ENCODE measurements at places on chromosomes 16 and 17.

DNA sequence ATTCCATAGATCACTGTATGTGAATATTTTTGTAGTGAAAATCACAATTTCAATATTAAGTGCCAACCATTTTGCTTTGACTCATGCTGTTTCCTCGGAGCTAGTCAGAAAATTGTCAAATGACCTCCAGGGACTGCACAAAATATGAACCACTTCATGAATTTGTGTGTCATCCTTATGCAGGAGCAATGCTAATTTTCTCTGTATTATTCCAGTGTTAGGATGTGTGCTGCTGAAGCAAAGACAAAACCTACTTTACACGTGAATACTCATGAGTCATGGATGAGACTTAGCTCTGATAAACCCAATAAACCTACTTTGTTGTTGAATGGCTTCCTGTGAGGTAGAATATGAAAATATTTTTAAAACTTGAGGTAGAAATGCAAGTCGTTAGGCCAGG, 65.2 kb downstream of the SHCBP1 start:
- DNase-seq = no peak

- no peak for DNase-seq
These were observed 319.5 kb upstream of the SOX9 start for GRCh38 chr17:71801301-71801700.

GRCh38 chr16:87331241-87331801, 14.1 kb upstream of the C16orf95 start:
- no peak for DNase-seq

- DNase-seq = no peak
These were observed 60.8 kb upstream of the FOXF1 start for GRCh38 chr16:86449446-86450095.

DNA sequence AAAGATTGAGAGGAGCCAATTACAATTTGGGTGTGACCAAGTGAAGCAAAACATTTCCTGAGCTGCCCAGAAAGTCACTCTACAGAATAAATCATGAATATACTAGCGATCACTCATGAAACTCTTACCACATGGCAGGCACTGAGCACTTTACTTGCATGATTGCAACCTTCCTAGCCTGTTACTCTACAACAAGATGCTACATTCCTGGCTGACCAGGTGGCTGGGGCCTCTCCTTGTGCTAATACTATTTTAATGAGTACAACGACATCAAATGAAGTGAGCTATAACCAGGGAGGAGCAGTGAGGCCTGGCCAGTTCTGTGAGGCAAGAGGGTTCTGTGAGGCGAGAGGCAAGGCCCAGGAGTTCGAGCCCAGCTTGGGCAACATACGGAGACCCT, 75.2 kb downstream of the CPPED1 start:
- DNase-seq = no peak

DNA sequence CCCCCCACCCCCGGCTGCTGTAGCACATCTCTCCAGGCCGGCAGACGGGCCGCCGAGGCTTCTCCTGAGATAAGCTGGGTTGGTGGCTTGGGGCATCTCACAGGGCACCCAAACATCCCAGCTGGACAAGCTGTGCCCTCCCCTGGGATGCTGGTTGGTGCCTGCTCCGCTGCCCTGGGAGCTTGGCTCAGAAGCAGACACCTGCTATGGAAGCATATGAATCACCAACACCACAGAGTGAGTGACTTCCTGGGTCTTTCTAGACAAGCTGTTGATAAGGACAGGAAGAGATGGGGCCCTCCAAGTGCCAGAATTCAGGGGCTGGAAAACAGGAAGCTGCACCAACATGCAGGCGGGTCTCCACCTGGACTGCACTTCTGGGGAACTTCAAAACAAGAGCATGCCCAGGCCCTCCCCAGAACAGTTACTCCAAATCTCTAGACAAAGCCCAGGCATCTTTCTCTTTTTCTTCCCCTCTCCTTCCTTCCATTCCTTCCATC, 13.7 kb downstream of the C16orf95 start:
- no peak for DNase-seq

GRCh38 chr17:52030052-52030451, 128.5 kb downstream of the CA10 start:
- DNase-seq = no peak

GRCh38 chr17:56887552-56888467, 26.0 kb downstream of the TRIM25 start:
- DNase-seq = no peak

GRCh38 chr16:4696905-4697847, 3.8 kb downstream of the NUDT16L1 start:
- DNase-seq = no peak

DNA sequence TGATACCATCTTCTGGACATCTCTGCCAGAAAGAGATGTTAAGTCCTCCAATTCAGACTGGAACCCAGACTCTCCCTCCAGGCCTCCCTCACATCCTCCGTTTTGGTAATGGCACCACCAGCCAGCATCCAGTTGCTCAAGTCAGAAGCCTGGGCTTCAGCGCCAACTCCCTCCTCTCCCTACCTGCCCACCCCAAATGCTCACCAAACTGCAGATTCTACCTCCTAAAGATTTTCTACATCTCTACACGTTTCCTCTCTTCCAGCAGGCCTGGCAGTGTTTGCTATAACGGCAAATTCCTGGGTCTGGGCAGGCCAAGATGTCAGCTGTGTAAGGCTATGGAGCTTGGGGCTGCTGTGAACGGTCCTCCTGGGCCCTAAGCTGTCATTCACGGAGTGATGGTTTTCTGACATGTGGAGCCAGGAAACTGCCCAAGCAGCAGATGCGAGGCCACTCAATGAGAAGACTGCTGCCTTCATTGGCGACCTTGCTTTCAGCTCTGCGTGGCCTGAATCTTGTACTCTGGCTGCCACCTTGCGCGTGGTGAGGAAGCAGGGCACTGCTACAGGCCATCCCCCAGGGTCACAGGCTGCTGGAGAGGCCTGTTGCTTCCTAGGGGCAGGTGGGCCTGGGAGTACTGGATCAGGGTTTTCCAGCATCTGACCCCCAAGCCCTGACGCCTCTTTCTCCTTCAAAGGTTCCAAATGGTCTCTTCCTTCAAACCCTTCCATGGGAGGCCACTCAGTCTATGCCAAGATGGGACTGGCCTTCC, 37.7 kb downstream of the TBX4 start:
- DNase-seq = no peak

DNA sequence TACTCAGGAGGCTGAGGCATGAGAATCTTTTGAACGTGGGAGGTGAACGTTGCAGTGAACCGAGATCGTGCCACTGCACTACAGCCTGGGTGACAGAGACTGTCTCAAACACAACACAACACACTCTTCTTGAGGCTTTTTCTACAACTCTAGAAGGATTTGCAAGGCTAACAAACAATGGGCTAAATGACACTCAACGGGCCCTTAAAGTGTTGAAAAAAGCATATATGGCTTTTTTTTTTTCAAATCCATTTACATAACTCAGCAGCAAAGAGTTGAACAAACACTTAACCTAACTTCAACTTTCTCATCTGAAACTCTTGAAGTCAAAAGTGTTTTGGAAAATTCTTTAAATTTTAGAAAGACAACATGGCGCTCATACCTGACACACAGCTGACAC, 22.3 kb downstream of the CDR2 start:
- DNase-seq = no peak

DNA sequence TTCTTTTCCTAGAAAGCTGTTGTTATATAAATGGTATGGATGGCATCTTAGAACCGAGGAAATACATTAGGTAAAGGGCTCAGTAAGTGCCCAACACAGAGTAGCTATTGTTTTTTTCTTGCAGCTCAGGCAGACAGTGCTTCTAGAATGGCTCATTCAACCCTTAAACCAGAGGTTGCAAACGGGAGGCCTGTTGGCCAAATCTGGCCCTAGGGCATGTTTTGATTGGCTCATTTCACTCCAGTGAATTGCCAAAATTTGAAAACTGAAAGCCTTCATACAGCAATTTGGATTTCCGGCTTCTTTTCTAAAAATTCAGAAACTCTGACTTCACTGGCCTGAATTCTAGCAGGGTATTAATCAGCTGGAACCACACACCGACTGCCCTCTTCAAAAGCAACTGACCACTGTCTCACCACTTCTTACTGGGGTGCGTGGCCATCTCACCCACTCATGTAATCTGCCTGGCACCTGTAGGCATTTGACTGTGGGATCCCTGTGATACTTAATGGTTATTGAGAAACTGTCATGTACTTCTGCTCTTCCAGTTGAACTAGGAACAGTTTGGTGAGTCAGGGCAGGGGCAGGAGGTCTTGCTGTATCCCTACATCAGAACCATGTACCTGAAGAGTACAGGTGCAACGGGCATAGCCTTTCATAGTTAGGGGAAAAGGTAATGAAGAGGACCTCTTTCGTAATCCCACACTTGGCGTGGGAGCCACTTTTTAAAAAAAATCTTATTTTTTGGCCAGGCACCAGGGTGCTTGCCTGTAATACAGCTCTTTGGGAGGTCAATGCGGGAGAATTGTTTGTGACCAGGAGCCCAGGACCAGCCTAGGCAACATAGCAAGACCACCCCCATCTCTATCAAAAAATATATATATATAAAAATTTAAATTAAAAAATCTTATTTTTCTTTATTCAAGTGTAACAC, 53.6 kb upstream of the SCNN1B start:
- DNase-seq = no peak

DNA sequence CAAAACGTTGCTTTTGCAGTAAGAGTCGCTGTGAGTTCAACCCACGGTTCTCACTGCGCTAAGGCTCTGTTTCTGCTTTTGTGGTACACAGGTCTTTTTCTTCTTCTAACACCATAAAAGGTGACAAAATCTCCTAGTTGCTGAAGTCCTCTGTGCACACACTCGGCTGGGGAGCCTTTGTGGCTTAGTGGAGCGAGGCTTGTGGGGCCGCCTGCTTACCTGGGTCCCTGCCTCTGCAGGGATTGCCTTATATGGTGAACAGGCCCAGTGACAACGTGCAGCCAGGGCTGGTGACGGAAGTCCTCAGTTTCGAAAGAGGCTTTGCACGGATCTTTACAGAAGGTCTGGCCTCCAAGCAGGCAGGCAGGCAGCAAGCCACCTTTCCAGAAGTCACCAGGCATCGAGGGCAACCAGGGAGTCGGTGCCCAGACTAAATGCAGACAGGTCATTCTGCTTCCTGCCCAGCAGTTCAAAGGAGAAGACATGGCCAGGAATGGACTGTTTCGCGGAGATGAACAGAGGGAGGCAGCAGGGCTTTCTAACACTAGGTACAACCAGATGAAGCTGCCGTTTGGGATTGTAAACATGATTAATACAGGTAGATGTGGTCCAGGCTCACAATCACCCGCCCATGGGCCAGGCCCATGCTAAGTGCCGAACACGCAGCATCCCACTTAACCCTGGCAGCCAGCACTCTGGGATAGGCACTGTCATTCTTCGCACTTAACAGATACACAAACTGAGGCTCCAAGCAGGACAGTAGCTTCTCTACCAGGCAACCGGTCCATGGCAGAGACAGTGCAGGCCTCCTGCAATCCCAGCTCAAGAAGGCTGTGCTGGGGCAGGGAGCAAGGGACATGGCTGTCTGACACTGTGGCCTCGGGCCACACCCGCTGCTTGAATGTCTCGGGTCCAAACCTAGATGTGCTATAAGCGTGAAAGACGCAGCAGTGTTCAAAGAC, 10.7 kb upstream of the MEAK7 start:
- peak; percentile 42 for DNase-seq

DNA sequence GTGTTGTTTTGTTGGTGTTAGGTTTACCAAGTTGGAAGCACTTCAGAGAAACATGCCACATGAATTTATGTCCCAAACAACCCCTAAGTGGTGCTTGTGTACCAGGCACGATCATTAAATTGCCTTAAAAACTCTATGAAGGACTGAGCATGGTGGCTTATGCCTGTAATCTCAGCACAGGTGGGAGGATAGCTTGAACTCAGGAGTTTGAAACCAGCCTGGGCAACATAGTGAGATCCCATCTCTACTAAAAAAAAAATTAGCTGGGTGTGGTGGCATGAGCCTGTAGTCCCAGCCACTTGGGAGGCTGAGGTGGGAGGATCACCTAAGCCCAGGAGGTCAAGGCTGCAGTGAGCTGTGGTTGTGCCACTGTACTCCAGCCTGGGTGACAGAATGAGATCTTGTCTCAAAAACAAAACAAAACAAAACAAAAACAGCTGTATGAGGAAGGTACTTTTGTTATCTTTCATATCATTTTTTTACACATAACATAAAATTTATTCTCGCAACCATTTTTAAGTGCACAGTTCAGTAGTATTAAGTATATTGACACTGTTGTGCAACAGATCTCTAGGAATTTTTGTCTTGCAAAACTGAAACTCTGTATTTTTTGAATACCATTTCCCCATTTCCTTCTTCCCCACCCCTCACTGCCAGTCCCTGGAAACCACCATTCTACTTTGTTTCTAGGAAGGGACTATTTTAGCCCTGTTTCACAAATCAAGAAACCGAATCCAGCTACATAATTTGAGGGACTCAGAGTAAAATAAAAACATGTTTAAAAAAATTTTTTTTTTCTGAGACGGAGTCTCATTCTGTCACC, 14.3 kb upstream of the RBBP6 start:
- DNase-seq = no peak

GRCh38 chr16:86894029-86894567, 315.7 kb downstream of the FOXL1 start:
- no peak for DNase-seq

DNA sequence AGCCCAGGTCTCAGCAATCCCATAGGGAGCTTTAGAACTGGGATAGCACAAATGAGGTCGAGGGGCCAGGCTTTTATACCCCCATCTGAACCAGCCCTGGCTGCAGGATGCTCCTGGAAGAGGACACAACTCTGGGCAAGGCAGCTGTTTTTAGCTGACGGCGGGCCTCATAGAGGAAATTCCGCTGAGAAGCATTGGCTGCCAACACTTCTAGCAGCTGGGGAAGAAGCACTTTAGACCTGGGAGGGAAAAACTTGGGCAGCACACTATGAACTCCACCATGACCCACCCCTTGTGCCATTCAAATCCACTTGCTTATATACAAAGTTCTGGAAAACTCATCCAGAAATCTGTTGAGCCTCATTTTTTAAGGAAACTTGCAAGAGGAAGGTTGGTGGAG, 5.0 kb downstream of the CCL11 start:
- DNase-seq = no peak

GRCh38 chr16:66585481-66586239, 6.4 kb downstream of the CMTM2 start:
- no peak for DNase-seq

GRCh38 chr17:38628441-38628840, 22.7 kb upstream of the SRCIN1 start:
- no peak for DNase-seq

- no peak for DNase-seq
These were observed 23.5 kb downstream of the ANKRD40 start for GRCh38 chr17:50684288-50684611.

DNA sequence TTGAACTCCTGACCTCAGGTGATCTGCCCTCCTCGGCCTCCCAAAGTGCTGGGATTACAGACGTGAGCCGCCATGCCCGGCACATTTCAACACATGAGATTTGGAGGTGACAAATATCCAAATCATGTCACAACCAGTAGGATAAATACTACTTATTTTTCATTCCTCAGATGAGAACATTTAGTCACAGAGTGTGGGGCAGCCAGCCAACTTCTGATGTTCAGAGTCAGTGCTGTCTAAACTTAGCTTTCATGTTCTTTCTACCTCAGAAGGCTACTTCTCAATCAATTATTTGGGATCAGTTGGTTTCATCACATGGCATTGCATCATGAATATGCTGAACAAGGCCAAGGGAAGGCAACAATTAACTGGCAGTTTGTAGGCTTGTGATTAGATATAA, 134.5 kb downstream of the CDH13 start:
- DNase-seq = no peak

- peak; percentile 57 for DNase-seq
These were observed 718 bp downstream of the ATP2A3 start for GRCh38 chr17:3963237-3964201.

All from esophagus squamous epithelium (tissue), 5 donors.